NCI-H226 (cell line): ENCODE measurements at places on chromosomes 4 and X.

GRCh38 chr4:84238247-84239090 lies 260.6 kb downstream of the NKX6-1 start:
- DNase-seq, result no peak

- DNase-seq, result no peak
Measured at GRCh38 chr4:129335276-129335675, 239.3 kb downstream of the C4orf33 start.

GRCh38 chrX:48306175-48306574 lies 50.3 kb downstream of the SSX3 start:
- no peak for DNase-seq

DNA sequence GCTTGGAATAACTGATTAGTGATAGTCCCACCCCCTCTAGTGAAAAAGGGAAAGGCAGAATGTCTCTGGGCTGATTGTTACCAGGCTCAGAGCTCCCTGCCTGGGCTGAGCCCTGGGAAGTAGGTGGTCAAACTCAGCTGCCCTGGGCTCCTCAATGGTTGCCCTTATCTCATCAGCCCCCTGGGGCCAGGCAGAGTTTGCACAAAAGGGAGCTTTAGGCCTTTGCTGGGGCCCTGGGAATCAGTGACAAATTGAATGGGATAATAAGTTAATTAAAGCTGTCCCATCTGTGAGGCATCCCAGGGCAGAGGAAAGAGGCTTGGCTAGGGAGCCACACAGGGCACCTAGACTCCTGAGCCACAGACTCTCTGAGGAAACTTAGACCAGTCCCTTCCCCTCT lies 89.0 kb downstream of the EFNB1 start:
- no peak for DNase-seq

DNA sequence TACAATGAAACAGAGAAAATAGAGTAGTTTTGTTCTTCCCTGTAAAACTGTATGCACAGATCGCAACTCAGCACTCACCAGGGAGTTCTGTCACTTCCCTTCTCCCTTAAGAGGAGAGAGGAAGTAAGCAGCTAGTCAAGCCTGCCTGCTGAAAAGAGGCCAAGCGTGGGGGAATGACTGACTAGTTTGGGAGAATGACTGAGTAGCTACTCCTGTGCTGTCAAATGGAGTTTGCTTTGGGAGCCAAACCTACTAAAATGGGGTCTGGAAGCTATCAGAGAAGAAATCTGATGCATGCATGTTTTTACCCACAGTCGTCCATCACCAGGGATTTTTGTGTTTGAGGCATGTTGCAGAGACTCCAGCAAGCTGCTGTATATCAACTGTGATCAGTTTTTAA lies 54.6 kb upstream of the LHFPL1 start:
- DNase-seq, result no peak

DNA sequence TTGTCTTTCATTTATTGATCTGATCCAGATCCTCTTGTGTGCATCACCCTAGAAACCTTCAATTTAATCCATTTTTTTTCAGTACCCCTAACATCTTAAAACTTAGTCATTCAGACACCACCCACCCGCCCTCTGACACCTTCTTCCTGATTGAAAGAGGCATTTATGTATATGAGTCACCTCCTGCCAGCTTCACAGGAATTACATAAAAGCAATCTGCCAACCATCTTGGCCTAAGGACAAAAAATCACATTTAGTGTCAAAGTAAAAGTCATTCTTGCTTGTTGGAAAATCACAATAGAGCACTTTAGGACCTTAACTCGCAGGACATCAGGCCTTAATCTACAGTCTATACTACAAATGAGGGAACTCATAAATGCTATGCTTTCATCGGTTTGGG lies 52.1 kb downstream of the NDST3 start:
- peak; percentile 56 for DNase-seq

DNA sequence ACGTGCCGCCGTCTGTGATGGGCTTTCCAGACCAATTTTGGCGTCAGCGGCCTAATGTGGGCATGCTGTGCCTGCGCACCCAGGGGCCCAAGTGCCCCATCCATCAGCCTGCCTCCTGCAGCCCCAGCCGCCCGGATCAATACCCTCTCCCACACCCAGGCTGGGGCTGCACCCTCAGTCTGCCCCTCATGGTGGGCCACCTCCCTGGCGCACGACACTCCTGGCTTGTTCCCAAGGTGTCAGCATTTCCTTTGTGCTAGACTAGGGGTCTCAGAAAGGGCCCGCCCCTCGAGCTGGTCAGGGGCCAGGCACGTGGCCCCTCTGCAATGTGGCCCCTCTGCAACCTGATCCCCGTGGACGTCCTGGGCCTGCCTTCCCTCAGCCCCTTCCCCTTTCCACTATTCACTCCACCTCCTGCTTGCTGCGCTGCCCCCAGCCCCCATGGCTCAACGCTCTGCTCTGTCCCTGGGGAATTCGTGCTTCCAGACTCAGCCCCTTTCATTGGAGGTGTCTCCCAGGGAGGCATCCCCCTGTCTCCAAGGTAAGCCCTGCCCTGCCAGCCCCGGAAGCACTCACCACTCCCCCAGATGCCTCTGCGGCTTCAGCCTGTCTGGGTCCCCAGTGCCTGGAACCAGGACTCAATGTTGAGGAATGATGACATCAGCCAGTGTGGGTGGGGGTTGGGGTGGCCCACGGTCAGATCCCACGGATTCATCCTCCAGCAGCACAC lies 130.8 kb downstream of the HMX1 start:
- no peak for DNase-seq

DNA sequence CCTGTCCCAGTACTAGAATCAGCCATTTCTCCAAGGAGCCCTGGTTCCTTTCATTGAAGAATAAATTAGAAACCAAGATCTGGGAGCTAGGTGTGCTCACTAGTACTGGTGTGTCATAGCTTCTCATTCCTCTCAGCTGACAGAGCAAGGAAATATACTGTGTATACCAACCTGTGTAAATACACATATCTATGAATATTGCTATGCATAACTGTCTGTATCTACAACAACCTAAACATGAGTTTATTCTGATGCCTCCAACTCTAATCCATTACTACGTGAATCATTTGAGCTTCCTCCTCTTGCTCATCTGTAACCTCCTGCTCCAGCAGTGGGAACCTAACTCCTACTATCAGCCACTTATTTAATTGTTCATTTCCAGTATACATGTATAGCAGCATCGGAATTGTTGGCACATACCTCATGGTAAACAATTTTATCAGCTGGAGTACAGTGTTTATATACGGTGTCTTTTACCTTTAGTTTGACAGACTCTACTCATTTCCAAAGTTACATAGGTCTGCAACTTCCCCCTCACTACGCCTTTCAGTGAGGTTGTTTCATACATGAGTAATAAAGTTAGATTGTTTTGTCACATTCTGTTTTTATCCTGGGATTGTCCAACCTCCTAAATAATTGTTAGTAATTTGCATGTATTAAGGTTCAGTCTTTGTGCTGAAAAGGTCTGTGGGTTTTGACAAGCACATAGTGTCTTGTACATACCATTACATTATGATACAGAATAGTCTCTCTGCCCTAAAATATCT lies 7.1 kb upstream of the SCRG1 start:
- no peak for DNase-seq

GRCh38 chrX:74492720-74493201 lies 71.5 kb downstream of the SLC16A2 start:
- DNase-seq, result no peak

- no peak for DNase-seq
Measured at GRCh38 chrX:16464369-16464768, 185.6 kb upstream of the S100G start.

DNA sequence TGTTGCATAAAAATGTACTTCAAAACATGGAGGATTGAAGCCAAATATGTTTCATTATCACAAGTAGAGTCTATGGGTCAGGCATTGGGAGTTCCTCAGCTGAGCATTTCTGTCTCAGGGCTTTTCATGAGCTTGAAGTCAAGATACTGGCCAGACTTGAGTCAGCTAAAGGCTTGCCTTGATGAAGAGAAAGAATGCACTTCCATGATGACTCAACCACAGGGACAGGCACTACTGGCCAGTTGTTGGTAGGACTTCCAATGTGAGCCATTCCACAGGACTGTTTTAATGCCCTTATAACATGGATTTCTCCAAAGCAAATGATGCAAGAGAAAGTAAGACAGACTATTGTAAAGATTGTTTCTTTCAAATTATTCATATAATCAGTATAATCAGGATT lies 895.6 kb downstream of the RAB28 start:
- DNase-seq, result no peak

DNA sequence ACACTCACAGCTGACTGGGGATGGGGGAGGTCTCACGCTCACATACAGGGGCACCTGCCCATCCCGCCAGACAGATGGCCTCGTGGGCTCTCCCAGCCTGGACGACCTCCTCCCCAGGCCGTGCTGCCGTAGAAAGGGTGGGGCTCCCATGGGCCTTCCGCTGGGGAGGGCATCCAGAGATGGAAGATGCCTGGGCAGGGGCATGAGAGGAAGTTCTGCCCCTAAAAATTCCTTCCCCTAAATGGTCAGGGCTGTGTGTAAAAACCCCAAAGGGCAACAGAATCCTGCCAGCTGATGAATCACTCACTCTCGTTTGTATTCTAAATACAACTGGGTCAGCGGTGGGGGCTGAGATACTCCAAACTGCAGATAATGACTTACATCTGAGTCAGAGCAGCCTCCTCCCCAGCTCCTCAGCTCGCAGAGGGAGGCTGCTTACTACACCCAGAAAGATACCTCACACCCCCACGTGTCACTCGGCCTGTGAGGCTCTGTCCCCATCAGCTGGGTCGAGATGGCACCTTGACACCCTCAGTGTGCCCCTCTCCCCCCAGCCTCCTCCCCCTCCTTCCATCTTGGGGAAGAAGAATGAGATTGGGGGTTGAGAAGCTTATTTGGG lies 10.1 kb downstream of the WDR1 start:
- peak; percentile 98 for DNase-seq

- DNase-seq, result no peak
Measured at GRCh38 chr4:2168469-2169319, 73.2 kb downstream of the HAUS3 start.

GRCh38 chrX:34848281-34848680 lies 94.3 kb upstream of the FAM47B start:
- DNase-seq, result no peak

DNA sequence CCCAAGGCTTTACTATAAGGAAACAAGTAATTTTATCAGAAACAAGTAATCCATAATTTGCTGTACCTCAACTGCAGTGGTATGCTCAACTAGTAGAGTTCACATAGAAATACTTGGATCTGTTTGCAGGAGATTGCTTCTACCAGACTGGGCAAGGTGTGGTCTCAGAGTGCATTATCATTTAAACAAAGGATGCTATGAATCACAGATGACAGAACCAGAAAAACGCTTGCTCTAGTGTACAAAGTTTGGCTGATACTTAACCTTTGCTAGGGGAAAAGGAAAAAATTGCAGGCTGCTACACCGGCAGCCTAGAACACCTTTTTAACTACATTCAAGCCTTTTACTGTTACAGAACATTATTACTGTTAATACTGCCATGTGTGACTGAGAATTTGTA lies 97.1 kb downstream of the ENOX2 start:
- no peak for DNase-seq

- DNase-seq, result no peak
Measured at GRCh38 chr4:100576570-100576969, 58.7 kb upstream of the EMCN start.

- no peak for DNase-seq
Measured at GRCh38 chr4:73864961-73865360, 4.2 kb upstream of the CXCL1 start.
